ENCODE measurements at places on chromosomes 4 and X.

- DNase-seq, result peak; percentile 65
These were observed 812 bp upstream of the KDM6A start for GRCh38 chrX:44871931-44872820.

DNA sequence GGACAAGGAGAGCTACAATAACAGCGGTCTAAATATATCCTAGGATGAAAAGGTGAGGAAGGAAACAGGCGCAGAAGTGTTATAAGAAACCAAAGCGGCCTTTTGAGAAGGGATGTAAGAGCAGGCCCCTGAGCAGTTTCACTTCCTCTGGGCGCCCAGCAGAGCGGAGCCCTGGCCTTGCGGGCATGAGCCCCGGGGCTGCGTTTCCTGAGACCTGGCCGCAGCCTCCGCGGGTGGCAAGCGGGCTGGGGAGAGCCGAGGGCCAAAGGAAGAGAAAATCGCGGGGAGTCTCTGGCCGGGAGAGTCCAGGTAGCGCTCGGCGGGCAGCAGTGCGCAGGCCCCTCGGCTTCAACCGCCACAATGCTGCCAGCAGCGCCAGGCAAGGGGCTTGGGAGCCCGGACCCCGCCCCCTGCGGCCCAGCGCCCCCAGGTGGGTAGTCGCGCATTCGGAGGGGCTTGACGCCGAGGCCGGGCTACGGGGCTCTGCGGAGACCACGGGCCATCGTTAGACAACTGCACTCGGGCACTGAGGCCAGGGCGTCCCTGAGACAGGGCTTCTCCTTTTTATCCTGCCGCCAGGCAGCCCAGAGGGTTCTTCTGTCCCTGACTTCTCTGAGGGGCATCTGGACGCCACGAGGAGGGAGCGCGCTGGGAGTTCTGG is at the start of gene BANK1:
TSS of gene BANK1 (plus strand) at position 210 of the 661 bp plus-strand sequence. CDS start at position 361, 151 bp downstream.
- DNase-seq, result peak; percentile 71

DNA sequence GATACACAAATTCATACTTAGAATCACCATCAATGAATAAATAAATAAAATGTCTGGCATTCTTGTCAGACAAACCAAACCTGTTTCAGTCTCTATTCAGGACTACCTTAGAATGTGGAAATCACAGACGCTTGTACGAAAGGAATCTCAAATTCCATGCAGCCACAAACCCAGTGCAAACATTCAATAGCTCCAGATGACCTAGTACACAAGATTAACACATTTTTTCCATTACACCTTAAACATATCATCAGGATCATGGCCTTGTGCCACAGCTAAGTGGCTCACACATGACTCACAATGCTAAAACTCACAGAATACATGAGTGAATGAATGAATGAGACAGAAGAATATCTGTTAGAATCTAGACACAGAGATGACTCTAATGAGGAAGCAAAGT is 134.2 kb downstream of the PWWP3B start:
- DNase-seq, result no peak

DNA sequence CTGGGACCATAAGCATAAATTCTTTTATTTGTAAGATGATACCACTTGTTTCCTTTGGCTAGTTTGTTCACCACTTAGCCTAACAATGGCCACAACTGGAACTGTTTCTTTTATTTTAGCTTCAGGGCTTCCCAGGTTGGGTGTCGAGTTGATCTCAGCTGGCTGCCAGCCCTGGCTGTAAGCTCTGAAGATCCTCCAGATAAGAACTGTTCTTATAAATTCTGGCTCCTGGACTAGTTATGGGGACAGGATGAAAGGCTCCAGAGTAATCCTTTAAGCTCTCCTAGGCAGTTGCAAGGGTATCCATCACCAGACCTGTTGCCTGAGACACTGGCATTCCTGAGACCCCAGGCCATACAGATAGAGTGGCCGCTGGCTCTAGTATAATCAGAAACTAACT is 129.4 kb upstream of the ACSL4 start:
- DNase-seq, result no peak

- DNase-seq, result no peak
These were observed 182.7 kb upstream of the FAT4 start for GRCh38 chr4:125131891-125132680.

GRCh38 chrX:105331244-105331643 is 110.8 kb upstream of the TEX13A start:
- DNase-seq, result no peak

- no peak for DNase-seq
These were observed 5.7 kb downstream of the SPON2 start for GRCh38 chr4:1166509-1167243.

DNA sequence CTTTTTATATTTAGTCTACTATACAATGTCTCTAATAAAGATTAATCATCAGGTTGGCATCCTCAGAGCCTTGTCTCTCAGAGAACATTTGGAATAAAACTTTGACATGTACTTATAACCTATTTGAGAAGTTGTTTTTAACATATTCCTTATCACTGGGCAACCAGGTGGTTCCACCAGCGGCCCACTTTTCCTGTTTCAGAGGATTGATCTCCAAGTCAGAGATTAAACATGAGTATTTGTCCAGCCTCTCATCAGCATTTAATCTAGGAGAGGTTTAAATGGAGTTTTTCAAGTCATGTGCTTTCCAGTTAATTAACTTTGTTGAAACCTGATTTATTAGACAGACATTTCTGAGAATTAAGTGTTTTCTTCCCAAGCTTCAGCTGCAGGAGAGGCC is 345.5 kb downstream of the GRXCR1 start:
- no peak for DNase-seq

DNA sequence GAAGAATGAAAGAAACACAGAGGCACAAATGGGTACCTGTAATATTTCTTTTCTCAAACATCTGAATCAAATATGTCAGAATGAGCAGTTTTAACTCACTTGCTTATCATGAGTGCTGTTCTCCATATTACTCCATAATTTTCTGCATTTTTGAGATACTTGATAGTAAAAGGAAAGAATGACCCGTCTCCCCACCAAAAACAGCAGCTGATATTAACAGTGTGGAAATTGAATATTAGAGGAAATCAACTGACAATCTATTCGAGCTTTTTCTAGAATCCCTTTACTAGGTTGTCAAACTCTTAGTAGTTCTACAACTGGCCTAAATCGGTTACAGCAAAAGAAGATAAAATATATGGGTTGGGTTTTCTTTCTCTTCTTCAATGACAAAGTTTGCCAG is 49.9 kb upstream of the HELT start:
- DNase-seq, result no peak

DNA sequence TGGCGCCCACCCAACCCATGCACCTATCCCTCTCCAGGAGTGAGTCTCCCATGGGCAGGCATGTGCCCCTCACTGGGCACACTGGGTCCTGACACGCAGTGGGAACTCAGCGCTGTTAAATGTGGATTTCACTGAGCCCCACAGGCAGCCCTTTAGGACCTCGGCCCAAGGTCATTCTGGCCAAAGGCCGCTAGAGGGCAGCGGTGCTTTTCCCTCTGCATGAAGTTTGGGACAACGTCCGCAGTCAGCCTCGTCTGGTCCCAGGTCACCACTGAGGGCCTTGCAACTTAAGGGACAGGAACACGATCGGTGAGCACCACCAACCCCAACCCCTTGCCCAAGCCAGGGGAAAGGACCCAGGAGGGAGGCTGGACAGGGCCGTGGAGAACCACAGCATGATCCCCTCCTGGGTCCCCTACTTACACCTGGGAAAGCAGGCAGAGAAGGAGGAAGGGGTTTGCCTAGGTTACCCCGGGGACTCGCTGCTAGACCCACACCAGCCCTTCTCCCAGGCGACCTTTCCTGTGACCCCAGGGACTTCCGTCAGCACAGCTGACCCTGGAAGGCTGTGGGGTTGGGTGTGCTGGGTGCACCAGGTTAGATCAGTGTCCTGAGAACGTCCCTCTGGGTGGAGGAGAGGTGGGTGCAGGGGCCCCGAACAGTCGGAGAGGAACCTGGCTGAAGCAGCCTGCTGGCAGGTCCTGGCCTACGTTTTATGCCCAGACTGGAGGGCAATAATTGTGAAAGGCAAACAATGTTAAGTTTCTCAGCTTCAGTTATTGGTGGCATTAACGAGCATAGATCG is 24.0 kb downstream of the CYTL1 start:
- peak; percentile 66 for DNase-seq

DNA sequence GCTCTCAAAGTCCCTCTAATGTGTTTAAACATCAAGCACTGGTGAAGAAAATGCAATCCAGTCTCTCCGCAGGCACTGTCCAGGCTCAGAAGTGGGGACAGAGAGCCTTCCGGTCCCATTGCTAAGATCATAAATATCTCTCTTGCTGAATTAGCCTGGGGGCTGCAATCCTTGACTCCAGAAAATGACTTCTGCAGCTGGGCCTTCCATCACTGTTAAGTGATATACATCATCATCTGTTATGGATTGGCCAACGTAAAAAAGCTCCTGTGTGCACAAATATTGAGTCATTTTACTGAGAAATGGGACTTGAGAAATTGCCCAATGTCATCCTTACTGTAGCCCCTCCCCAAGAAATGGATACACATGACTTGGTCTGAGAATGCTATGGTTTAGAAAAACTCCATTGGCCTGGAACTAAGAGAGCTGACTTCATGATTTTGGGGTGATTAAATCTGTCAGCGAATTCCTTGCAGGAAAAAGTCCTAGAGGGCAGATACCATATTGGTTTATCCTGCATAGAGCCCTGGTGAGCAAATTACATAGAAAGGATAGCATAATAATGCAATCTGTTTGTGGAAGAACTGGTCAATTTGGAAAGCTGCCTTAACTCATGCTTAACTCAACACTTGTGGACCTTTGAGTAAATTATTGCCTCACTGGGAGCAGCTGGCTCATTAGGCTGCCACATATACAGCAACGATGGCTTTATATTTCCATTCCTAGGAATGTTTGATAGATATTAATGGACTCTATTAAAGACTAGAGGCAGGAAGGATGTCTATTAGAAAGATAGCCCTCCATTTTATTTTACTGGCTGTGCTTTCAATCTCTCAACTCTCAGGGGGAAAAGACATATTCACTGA is 346.1 kb downstream of the GBA3 start:
- DNase-seq, result no peak

GRCh38 chr4:61860376-61860775 is 660.2 kb downstream of the ADGRL3 start:
- DNase-seq, result no peak

DNA sequence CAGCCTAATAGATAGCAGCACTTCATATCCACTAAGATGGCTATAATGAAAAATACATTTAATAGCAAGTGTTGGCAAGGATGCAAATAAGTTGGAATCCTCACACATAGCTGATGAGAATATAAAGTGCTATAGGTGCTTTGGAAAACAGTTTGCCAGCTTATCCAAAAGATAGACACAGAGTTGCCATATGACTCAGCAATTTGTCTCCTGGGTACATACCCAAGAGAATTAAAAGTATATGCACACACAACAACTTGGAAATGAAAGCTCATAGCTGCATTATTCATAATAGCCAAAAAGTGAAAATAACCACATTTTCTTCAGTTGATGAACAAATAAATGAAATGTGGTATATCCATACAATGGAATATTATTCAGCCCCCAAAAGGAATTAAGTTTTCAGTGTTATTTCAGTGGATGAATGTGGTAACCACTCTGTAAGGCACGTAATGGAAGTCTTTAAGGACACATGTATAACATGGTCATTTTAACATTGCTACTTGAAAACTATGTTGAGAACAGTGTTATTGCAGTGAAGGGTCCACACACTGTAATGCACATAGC is 320.9 kb upstream of the ADGRL3 start:
- DNase-seq, result no peak

DNA sequence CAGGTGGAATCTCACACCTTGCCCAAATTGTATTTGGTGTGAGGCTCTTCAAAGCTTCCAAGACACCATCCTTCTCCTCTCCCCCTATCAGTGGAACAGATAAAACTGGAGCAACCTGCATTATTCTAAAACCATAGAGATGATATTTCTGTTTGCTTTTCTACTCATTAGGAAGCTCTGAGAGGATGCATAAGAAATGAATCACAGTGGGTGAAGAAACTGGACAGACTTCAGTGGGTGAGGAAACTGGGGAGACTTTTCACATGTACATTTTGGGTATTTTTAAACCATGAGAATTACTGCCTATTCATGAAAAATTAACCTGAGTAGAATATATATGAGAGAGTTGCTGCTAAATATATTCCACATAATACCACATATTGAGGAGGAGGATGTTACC is 16.4 kb downstream of the HAND2 start:
- no peak for DNase-seq

- no peak for DNase-seq
These were observed 140.4 kb downstream of the ZNF674 start for GRCh38 chrX:46404774-46405173.

- no peak for DNase-seq
These were observed 19.4 kb downstream of the NLGN3 start for GRCh38 chrX:71164071-71164470.

- no peak for DNase-seq
These were observed 94.7 kb upstream of the SRD5A3 start for GRCh38 chr4:55251342-55251741.

- no peak for DNase-seq
These were observed 57.9 kb upstream of the SPRY1 start for GRCh38 chr4:123338715-123339114.

GRCh38 chr4:69054578-69055200 is 41.6 kb upstream of the UGT2B7 start:
- no peak for DNase-seq

GRCh38 chr4:81359207-81359606 is 112.5 kb downstream of the RASGEF1B start:
- DNase-seq, result no peak

DNA sequence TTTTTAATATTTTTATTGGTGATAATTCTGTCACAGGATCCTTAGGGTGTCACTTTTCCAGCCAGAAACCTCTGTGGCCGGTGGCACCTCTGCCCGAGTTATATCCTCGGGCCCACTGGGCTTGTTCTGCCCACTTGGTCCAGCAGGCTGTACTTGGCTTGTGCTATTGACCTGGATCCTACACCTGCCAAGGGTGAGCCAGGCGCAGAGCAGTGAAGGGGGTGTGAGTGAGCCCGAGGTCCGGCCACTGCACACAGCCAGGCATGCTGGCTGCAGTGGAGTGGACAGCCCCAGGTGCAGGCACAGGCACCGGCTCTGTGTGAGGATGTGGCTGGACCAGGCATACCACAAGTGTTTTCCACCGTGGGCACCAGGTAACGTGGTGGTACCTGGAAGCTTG is 54.7 kb upstream of the NUDT6 start:
- no peak for DNase-seq

- no peak for DNase-seq
These were observed 48.3 kb upstream of the MAN2B2 start for GRCh38 chr4:6526671-6527091.

GRCh38 chrX:48936429-48937053 is 17.7 kb upstream of the PIM2 start:
- no peak for DNase-seq

GRCh38 chrX:11212741-11213140 is 80.5 kb upstream of the AMELX start:
- DNase-seq, result no peak

- peak; percentile 9 for DNase-seq
These were observed 210.7 kb downstream of the PDGFRA start for GRCh38 chr4:54439831-54440243.

- DNase-seq, result no peak
These were observed 930 bp downstream of the NWD2 start for GRCh38 chr4:37245391-37245954.

DNA sequence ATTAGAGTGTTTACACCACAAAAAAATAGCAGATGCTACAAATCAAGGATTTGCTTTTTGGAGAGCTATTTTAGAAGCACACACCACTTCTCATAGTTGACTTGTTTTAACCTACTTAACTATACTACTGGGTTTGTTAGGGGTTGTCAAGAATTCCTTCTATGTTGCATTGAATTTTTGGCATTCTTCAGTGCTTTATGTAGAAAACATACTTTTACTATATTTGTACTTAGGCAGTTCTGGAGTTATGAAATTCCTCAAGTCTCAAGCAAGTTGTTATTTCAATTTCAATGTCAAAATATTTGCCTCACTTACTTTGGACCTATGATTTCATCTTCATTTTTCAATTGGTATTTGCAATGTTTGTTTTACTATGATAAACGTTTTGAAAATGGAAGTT is 449.6 kb downstream of the GLUD2 start:
- DNase-seq, result no peak

Measured in transverse colon (tissue), 4 donors.